ENCODE measurements at places on chromosomes 2 and 18.

DNA sequence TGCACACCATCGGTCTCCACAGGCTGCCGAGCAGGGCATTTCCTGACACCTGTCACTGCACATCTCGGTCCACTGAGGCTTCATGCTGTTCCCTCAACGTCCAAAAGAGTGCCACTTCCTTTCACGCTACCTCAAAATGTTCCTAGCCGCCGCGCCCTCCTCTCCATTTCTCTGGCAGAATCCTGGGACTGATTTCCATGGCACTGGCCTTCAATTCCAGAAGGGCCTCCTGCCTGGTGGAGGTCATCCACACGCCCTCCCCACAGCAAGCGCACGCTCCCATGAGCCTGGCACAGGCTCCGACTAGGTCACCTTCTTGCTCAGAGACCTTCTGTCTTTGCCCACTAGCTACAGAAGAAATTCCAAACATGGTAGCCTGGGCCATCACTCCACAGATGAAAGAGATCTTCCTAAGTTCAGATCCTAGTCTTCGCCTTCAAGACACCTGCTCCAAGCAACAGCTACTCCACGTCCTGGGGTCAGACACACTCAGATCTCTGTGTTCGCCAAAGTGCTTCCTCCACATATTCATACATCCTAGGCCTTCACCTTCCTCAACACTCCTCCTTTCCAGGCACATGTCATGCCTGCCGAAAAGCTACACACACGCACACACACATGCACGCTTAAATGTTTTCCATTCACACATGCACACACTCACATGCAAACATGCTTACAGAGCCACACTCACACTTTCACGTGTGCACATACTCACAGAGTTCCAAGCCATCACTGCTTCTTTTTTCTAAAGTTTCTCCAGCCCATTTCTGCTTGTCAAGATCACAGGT is 94.0 kb downstream of the PXDN start:
- no peak for DNase-seq

DNA sequence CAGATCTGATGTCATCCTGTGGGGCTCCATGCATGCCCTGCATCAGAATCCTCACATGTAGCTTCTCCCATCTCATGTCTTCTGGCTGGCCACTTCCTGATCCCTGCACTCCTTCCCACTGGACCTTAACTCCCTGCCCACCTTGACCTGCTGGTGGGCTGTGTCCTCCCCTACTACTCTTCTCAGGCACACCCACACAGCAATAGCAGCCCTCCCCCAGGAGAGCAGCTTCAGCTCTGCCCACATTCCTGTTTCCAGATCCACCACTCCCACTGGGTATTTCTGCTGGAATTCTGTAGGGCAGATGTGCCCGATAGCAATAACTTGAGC is 137.0 kb upstream of the HS6ST1 start:
- no peak for DNase-seq

DNA sequence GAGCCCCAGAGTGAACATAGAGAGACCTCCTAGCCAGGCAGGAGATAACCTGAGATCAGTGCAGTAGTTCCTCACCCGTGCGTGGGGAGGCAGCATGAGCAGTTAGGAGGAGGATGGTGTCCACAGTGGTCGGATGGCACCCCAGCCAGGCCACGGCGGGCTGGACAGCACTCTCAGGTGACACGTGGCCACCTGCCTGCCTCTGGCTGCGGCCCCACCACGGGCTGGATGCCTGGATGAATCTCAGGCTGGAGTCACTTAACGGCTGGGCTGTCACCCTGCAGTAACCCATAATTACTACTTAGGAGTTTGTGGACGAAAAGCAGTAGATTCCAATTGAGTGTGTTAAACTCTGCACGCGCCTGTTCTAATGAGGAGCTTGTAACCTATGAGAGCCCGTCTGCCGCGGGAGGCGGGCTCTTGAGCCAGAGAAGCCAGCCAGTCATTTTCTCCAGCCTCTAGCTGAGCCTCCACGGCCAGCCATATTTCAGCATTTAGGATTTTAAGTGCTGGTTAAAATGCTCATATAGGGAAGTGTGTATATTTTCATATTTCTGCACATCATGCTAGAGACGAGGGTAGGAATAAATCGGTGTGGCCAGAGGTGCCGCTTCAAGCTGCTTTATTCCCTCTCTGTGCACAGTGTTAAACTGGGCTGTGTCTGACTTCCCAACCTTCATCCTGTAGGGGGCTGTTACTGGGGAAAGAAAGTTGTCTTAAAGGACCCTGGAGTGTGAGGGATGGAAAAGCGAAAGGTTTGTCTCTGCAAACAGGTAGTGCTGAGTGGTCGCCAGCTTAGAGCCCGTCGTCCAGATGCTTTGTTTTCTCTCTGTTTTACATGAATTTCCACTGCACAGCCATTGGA is 144.0 kb downstream of the GLI2 start:
- no peak for DNase-seq

- DNase-seq = no peak
Observed at GRCh38 chr2:141611981-141612380, 518.8 kb downstream of the LRP1B start.

GRCh38 chr2:12433626-12433990 is 283.1 kb upstream of the TRIB2 start:
- DNase-seq = no peak

DNA sequence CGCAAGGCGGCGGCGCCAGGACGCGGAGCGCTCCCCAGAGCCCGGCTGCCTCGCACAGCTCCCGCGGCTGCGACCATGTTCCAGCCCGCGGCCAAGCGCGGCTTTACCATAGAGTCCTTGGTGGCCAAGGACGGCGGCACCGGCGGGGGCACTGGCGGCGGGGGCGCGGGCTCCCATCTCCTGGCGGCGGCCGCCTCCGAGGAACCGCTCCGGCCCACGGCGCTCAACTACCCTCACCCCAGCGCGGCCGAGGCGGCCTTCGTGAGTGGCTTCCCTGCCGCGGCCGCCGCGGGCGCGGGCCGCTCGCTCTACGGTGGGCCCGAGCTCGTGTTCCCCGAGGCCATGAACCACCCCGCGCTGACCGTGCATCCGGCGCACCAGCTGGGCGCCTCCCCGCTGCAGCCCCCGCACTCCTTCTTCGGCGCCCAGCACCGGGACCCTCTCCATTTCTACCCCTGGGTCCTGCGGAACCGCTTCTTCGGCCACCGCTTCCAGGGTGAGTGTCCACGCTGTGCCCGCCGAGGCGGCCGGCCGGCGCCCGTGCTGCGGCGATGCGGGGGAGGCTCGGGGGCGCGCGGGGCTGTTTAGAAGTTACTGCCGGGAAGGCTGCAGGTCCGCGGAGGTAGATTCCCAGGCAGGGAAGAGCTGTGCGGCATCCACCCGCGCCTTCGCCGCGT is 696 bp downstream of the EMX1 start:
- DNase-seq = peak; percentile 82

DNA sequence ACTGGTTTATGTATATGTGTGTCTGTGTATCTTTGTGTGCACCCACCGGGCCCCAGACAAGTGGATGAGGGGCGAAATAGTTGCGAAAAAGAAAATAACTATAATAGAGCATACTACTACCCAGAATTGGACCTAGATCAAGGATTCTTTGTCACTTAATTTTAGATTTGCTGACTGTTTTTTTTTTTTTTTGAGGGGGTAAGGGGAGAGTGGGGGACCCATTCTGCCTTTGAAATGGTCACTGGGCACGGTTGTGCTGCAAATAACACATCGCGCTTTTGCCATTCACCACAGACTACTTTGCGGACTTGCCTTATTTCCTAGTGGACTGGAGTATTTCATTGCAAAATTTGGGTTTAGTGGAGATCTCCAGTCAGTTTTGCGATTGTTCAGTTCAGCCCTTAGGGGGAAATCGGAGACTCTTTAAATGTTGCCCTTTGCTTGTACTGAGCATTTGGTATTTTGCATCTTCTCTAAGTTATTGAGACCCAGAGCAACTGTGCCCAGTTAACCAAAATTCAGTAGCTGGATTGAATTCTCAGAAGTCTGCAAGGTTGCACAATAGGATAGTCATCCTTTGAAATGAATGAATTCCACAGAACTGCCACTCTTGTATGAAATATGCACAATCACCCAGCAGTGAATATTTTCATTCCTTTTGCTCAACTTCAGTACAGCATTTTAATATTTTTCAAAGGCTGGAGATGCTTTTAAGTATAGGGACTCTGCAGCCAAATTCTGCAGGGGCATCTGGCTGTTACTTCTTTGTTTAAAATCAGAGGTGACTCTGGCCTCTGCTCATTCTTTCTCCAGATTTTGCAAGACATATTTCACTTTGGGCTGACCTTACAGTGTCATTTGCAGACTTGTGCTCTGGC is 2.9 kb downstream of the TRIB2 start:
- DNase-seq = peak; percentile 47

DNA sequence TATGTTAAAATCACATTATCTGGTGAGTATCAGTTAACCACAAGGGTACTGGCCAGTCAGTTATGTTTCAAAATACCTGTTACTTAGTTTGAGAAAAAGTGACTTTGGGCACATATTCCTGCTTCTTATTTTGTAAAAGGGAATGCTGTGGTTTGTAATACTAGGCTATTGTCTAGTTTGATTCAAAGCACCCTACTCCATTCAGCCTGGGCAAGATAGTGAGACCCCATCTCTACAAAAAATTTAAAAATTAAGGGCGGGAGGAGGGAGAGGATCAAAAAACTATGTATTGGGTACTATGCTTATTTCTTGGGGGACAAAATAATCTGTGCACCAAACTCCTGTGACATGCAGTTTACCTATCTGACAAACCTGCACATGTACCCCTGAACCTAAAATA is 18.9 kb downstream of the MBD5 start:
- no peak for DNase-seq

DNA sequence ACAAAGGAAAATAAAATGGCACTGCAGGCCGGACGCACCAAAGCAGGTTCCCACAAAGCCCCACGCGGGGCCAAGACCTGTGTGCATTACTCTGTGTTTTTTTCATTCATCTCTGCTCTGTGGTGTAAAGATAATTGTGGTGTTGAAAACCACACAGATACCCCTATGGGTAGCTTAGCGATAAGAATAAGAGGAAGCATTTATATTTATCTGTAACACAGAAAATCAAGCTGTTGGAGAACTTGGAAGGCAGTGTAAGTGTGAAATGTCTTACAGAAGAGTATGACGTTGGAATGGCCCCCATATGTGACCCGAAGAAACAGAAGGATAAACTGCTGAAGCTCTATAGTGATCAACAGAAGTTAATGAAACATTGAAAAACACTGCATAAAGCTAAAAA is 20.3 kb upstream of the MARCO start:
- no peak for DNase-seq

GRCh38 chr2:203988500-203989260 is 52.1 kb downstream of the ICOS start:
- DNase-seq = no peak

DNA sequence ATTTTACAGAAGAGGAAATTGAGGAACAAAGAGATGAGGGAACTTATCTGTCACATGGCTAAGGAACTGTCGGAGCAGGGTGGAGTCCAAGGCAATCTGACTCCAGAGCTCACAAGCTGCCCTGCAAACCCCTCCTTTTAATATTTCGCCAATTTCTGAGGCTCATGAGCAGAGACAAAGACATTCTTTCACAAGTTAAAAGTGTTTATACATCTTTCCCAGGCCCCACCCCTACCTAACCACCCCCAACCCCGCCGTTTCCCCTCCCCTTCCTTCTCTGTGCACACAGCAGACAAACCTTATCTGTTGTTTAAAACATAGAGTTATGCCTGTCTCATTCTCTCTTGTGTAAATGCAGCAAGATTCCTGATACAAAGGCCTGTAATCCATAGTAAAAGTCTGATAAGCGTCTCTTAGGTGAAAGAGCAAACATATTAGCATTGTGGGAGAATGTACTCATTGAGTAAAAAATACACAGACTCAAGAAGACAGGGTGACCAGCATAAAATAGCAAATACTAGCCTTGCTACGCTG is 44.3 kb downstream of the EPHA4 start:
- no peak for DNase-seq

DNA sequence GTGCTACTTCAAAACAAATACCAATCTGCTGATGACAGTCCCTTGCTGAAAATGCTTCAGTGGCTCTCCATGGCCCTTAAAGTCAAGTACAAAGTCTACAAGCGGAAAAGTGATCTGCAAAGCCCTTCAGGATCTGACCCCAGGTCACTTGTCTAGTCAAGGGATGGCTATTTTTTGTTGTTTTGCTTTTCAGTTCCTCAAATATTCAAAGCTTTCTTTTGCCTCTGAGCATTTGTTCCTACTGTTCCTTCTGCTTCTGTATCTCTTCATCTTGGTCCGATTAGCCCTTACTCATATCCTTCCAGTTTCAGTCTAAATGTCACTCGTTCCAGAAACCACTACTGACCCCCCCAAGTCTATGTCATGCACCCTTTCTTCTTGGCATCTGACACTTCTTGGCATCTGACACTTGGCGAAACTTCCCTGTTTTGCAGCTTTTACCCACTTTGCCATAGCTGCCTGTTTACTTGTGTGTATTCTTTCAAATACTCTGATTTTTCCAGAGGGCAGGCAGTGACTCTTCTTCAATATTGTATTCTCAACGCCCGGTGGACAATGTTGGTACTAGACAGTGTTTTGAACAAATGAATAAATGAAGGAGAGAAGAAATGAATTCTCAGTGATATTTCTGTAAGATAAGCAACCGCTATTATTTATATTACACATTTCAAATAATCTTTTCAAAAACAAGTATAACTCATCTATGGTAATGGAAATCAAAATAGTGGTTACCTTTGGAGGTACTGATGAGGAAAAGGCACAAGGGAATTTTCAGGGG is 175.9 kb upstream of the FN1 start:
- no peak for DNase-seq

DNA sequence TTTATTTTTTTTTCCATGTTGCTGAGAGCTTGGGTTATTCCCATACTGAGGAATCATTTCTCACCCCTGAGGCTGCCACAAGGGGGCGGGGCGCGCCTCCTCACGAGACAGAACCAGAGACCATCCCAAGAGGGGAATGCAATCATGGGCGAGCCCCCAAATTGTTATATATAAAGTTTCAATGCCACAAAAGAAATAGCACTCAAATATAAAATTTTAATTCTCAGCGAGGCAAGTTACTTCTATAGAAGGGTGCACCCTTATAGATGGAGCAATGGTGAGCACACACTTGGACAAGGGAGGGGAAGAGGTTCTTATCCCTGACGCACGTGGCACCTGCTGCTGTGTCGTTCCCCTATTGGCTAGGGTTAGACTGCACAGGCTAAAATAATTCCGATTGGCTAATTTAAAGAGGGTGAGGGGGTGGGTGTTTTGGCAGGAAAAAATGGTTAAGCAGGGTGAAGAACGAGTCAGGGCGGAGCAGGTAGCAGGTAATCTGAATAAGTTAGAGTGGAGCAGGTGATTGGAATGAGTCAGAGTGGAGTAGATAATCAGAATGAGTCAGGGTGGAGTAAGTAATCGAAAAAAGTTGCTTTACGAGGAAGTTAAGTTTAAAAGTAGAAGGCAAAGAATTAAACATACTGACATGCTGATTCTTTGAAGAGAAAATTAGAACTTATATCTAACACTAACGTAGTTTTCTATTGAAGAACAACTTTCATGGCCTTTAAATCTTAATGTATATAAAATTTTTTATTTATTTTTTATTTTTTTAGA is 177.5 kb downstream of the MTCL1 start:
- no peak for DNase-seq

All from right kidney (tissue), 9 donors.